ENCODE measurements at places on chromosomes 13 and 19.

DNA sequence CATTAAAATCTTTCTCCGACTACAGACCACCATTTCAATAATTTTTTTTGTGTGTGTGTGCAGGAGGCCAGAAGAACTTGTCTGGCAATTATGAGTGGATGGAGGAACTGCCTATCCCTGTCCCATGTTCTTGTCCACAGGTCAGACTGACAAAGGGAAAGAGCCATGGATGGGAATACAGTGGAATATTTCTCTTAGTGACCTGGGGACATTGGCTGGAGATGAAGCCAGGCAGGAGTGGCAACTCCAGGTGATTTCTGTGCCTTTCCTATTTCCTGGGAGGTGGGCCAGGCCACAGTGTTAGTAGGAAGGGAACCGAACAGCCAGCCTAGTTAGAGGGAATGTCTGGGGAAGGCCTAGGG is 3.7 kb downstream of the PSG9 start:
- DNase-seq = no peak

- DNase-seq = peak; percentile 80
Observed at GRCh38 chr19:12400633-12401502, at the start of gene ZNF799. ZNF799 (minus strand) TSS chr19:12401271; CDS start chr19:12401070, 201 bp downstream.

- DNase-seq = no peak
Observed at GRCh38 chr19:31283701-31284100, 65.5 kb downstream of the TSHZ3 start.

- DNase-seq = no peak
Observed at GRCh38 chr19:41441321-41441945, 1.5 kb upstream of the ERICH4 start.

DNA sequence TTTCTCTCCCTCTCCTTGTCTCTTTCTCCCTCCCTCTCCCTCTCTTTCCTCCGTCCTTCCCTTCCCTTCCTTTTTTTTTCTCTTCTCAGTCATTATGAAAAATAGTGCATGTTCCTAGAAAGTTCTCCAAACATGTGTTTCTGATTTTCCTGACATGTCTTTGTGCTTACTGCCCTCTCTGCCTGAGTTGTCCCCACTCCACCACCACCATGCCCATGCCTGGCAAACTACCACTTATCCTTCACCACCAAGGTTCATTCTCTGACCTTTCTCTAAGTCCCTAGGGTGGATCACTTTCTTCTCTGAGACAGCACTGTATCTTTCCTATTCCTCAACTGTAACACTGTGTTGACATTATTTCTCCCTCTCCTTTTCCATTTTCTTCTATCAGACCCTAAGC is 98.2 kb downstream of the LACC1 start:
- no peak for DNase-seq

- no peak for DNase-seq
Observed at GRCh38 chr13:73278186-73278585, 219.4 kb downstream of the KLF5 start.

DNA sequence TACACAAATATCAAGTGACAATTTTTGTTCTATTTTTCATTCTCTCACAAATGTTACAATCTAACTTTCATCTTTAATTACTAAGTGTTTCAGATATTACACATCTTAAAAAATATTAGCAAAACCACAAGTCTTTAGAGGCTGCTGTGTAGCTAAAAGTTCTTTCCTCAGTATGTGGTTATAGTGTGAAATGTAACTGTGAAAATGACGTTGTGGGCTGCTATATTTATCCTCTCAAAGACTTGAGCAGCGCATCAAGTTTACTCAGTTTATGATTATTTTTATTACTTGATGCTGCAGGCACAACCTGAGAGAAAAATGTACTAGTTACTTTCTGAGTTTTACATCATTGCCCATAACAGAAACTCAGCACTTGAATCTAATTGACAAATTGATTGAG is 2860.6 kb upstream of the PCDH20 start:
- DNase-seq = no peak

GRCh38 chr13:51457086-51457815 is 4.4 kb upstream of the INTS6 start:
- no peak for DNase-seq

DNA sequence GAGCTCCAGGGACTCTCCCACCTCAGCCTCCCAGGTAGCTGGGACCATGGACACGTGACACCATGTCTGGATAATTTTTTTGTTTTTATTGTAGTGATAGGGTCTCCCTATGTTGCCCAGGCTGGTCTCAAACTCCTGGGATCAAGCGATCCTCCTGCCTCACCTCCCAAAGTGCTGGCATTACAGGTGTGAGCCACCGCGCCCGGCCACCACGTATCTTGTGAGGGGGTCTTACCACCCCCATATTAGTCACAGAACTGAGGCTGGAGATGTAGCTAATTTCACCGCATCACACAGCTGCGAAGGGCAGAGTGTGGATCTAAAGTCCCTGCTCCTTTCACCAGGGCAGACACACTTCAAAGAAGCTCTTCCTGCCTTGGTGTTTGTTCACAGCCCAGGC is 211.8 kb upstream of the SOX1 start:
- DNase-seq = no peak

- no peak for DNase-seq
Observed at GRCh38 chr13:48545608-48546007, 12.7 kb upstream of the RCBTB2 start.

DNA sequence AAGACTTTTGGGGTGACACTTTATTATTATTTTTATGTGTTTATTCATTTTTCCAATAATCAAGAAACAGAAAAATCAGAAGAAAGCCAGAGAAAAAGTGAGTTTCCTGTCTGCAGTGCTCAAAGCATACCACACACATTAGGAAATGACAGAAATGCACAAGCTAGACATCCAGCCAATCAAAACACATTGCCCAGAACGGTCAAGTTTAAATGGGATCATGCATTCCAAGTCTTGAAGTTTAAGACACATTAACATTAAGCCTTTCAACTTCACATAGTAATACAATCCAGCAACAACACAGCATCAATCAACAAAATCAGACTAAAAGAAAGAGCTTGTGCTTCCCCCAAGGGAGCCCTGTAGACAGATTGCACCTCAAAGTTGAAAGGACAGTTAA is 28.7 kb upstream of the MEDAG start:
- no peak for DNase-seq

DNA sequence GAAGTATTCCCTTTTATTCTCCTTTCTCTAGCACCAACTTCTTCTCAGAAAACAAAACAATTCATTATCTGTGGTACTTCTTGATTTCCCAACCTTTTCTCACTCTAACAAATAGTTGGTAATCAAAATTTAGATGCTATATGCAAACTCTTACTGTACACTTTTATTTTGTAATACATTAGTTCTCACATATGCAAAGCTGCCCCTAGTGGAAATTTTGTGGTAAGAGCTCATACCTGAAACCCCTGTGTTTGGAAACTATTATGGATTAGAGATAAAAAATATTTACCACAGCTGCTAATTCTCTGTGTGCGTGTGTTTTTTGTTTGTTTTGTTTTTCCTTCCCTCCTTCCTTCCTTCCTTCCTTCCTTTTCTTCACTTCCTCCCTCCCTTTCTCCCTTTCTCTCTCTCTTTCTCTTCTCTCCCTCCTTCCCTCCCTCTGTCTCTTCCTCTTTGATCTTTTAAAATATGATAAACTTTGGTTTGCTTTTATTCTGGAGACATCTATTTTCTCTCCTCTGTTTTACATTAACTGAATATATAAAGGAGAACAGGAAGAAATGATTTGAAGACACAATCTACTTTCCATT is 537.4 kb downstream of the SLITRK6 start:
- no peak for DNase-seq

DNA sequence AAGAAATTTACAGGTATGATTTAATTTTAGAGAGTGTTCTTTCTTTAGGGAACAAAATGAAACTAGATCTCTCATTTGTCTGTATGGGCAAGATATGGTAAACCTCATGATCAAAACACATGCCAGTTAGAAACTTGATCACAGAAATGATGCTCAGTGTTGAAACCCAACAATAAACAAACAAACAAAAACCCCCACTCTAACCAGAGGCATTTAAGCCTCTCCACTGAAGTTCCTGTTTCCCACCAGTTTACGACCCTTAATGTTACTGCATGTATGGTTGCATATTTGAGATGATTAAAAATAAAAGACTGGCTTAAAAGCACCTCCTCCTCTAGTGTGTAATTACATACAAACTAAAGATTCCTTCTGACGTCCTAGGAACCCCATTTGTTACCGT is 293.3 kb upstream of the MAB21L1 start:
- no peak for DNase-seq

- DNase-seq = no peak
Observed at GRCh38 chr13:36887758-36888521, 32.1 kb downstream of the SMAD9 start.

- DNase-seq = no peak
Observed at GRCh38 chr19:55668603-55669348, 6.2 kb upstream of the EPN1 start.

DNA sequence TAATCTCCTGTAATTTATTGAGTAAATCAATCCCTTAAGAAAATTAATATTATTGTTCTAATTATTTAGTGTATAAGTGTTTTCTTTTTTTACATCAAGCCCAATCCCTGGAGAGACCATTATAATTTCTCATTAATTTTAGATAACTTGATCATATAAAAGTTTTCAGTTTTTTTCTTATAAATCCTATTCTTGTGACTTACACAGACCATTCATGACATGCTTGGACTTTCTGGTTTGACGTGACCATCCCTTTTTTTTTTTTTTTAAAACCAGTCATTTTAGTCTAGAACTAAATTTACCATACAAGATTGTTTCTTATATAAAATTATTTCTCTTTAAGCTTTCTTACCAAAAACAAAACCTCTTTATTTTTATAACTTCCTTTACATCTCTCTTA is 5.4 kb upstream of the MTRF1 start:
- no peak for DNase-seq

GRCh38 chr13:19781526-19781925 is 1.2 kb downstream of the PSPC1 start:
- DNase-seq = no peak

DNA sequence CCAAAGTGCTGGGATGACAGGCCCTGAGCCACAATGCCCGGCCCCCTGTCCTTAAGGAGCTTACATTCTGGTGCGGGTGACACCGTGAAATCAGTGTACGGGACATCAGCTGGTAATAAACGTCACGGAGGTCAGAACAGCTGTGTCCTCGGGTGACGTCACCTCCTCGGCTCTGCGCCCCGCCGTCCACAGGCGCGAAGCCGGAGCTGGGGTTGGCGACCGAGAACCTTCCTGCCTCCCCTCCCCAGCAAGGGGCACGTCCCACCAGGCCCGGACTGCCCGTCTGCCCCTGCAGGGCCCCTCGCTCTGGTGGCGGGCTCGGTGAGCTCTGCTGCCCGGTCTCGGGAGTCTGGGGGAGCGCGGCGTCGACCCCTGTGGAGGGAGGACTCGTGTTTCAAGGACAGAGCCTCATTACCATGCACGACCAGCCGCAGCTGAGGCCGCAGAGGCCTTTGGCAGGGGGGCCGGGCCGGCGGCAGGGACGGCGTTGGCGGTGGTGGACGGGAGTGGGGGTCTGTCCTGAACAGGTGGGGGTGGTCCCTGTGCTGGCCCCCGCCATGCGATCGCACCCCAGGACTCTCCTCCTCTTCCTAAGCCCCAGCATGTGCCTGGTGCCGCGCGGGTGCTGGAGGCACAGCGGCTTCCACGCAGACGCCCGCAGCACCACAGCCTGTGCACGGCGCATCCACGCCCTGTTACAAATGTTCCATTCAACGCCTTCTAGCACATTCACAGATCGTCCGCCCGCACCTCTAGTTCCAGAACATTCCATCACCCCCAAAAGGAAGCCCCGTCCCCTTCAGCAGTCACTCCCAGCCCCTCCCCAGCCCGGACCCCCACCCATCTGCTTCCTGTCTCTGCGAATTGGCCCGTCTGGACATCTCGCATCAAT is 5.4 kb downstream of the LINGO3 start:
- no peak for DNase-seq

DNA sequence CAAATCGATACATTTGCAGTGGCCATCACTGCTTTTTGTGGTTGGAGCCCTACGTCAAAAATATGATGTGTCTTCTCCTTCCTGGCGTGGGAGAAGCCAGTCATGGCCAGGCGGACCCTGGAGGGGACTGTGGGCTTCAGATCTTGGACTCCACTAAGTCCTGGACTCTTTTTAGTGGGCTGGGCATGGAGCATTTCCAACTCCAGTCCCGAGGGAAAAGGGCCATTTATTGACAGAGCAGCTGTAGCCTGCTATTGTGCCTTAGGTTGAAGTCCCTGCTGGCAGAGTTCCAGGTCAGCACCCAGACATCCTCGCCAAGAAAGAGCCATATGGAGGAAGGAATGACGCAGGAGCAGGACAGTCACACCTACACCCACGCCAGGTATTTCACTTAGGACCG is 179.2 kb upstream of the ZNF507 start:
- no peak for DNase-seq

GRCh38 chr19:36025541-36025940 is 7.1 kb downstream of the CLIP3 start:
- DNase-seq = no peak

- peak; percentile 16 for DNase-seq
Observed at GRCh38 chr13:94317063-94317491, 162.4 kb downstream of the DCT start.

- no peak for DNase-seq
Observed at GRCh38 chr13:34764246-34764645, 177.8 kb upstream of the NBEA start.

GRCh38 chr13:112106478-112107141 is 39.7 kb downstream of the SOX1 start:
- DNase-seq = no peak

DNA sequence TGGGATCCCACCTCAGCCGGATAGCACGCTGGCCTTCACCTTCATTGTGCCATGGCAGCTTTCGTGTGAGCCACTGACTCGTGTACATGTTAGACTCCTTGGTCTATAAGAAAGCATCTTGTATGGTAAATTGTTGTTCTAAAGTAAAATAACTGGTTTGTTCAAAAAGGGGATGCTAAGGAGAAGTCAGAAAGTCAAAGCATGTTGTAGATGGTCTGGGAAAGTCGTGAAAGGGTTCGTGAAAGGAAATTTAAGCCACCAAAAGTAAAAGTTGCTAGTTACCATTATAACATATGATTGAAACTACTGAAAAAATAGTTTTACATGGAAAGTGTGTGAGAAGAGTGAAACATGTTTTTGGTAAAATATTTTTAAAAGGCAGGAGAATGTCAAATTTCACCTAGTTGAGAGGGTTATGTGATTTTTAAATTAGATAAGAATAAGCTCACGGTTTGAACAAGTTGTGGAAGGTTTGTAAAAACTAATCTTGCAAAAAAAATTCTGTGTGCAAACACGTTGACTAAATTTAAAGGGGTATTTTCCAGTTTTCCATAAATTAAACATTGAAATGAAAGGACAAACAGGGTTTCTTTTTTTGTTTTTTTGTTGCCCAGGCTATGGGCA is 23.4 kb downstream of the DPRX start:
- DNase-seq = no peak

DNA sequence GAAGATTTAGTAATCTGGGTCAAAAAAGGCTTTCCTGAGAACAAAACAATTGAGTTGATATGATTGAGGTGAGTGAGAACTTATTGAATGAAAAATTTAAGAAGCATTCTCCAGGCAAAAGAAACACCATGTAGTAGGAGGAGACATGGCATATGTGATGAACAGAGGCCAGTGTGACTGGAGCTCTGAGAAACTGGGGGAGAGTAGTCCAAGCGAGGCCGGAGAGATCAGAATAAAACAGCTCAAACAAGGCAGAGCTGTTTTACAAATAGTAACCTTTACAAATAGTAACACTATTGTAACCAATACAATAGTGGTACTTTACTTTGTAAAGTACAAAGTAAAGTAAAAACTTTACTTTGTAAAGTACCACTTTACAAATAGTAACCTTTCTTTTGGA is 1159.1 kb downstream of the PCDH9 start:
- DNase-seq = no peak

- DNase-seq = no peak
Observed at GRCh38 chr13:109419896-109420295, 366.5 kb downstream of the IRS2 start.

- no peak for DNase-seq
Observed at GRCh38 chr19:50564229-50565105, 3.8 kb downstream of the LRRC4B start.

GRCh38 chr13:40660141-40660664 is 6.2 kb downstream of the FOXO1 start:
- no peak for DNase-seq
